ENCODE measurements at places on chromosomes 4 and X.

DNA sequence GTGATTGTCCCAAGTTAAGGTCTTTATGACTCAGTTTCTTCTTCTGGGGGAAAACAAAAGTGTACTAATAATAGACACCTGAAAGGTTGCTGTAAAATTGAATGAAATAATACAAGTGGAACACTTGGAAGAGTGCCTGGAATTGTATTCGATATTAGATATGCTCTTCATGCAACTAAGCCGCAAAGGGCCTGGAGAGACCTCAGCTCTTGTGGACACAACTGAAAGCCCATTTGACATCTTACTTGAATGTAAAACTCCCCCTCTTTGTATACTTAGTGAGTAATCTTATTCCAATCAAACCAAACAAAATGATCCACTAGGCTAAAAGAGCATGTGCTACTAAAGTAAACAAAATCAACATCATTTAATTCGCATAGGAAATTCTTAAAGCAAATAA, 511 bp upstream of the MAP9 start:
- DNase-seq, result no peak

DNA sequence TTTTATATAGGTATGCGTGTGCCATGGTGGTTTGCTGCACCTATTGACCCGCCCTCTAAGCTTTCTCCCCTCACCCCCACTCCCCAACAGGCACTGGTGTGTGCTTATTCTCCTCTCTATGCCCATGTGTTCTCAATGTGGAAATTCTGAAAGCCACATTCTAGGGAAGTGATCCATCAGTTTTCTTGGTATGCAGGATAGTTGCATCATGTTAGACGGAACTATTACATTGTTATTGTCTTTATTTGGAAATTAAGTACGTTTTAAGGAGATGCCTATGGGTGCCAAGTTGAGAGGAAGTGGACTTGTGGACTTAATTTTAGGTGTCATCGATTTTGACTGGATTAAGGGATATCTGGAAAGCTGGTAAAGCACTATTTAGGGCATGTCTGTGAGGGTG, 204.6 kb downstream of the RBM46 start:
- DNase-seq, result no peak

DNA sequence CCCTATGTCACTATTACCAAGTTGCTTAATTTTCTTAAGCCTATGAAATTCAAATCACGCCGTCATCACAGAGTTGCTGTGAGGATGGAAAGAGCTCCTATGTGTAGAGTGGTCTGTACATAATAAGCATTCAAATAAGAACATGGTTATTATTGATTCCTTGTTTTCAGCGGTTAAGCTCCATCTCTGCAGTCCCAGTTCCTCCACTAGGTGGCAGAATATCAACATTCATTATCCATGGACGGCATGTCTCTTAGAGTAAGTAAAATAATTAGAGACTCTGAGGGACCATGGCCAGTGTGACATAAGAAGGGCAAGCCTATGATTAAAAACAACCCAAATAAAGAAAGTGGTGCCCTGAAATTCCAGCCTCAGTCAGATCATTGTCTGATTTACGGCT, 132.5 kb upstream of the NHS start:
- DNase-seq, result no peak

- no peak for DNase-seq
Measured at GRCh38 chrX:41688835-41689234, at the start of gene GPR34. GPR34 (plus strand) TSS chrX:41688973; CDS start chrX:41695634, 6,661 bp downstream.

Data from left lobe of liver (tissue), 2 donors.